Activated T-cell treated with anti-CD3 and anti-CD28 coated beads, Interleukin-2, amount 50 U/mL, for 48 hours (primary cell): ENCODE measurements at places on chromosomes 16 and 17.

- no peak for DNase-seq
These were observed at the start of gene AATK for GRCh38 chr17:81166033-81166492. Gene AATK (minus strand): TSS chr17:81166221. CDS start chr17:81165992, 229 bp downstream.

DNA sequence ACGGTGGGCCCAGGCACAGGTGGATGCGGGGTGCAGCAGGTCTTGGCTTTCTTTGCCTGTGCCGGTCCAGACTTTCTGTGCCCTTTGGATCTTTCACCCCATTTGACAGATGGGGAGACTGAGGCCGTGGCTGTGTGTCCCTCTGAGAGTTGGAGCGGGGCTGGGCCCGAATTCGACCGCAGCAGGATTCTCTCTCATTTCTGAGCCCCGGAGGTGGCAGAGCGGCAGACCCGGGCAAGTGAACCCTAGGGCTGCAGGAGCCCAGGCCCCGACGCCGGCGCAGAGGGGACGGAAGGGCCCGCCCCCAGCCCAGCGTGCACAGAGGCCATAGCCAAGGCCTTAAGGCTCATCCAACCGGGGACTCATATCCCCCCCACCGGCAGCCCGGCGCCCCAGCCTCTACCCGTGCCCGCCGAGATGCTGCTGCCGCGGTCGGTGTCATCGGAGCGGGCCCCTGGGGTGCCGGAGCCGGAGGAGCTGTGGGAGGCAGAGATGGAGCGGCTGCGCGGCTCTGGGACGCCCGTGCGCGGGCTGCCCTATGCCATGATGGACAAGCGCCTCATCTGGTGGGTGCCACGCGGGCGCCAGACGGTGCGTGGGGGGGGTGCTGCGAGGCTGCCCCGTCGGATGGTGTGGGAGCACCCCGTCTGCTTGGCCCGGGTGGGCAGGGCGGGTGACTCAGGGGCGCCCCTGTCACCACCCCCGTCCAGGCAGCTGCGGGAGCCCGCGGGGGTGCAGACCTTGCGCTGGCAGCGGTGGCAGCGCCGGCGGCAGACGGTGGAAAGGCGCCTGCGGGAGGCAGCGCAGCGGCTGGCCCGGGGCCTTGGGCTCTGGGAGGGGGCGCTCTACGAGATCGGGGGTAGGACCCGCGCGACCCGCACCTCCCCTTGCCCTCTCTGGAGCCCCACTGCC lies 857 bp downstream of the TMC8 start:
- peak; percentile 76 for DNase-seq

- peak; percentile 35 for DNase-seq
These were observed 141.2 kb downstream of the LAT start for GRCh38 chr16:29126057-29126494.

DNA sequence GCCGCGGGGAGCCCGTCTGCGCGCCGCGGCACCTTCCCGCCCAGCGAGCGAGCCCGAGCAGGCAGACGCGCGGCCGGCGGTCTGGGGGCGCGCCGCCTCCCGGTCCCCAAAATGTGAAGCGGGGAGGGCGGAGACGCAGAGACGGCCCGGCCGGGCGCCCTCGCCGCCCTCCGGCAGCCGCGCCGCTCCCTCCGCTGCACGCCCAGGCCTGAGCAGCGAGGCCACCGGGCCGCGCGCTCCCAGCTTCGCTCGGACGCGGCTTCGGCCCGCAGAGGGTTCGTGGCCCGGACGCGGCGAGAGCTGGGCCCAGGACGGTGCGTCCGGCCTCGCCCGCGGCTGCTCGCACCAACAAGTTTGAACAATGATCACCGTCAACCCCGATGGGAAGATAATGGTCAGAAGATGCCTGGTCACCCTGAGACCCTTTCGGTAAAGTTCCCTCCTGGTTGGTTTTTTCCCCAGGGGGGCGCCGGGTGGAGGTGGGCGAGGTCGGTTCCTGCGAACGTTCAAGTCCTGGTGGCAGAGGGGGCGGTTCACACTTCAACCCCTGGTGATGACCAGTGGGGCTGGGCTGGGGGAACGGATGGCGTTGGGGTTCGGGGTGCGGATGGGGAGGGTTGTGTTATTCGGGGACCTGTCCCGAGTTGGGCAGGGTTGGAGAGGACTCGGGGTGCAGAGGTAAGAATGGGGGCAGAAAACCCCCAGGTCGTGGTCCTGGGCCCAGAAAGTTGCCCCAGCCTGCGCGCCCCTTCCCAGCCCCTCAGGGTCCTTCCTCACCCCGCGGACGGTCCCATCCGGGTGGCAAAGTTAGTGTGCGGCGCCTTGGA lies 678 bp downstream of the MGAT5B start:
- DNase-seq, result peak; percentile 27

DNA sequence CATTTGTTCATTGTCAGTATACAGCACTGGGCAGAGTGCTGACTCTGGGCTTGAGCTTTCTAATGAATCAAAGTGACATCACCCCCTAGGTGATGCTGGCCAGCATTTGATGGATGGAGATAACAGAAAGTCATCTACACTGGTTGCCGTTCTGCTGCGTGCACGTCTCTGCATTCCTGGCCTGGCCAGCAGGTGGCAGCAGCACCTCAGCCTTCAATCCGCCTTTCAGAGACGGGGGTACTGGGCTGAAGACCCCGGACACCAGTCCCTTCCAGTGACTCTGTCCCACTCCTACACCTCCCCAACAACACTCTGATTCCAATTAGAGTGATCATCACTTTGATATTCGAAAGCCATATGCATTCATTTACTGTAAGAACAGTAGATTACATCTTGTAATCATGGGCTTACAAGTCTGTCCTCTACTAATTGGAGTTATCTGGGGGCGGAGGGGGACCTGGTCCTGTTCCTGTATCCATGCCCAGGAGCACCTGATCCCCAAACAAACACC lies 6.0 kb downstream of the CPSF4L start:
- peak; percentile 76 for DNase-seq

- DNase-seq, result no peak
These were observed 28.1 kb downstream of the SERPINF1 start for GRCh38 chr17:1789936-1790335.

DNA sequence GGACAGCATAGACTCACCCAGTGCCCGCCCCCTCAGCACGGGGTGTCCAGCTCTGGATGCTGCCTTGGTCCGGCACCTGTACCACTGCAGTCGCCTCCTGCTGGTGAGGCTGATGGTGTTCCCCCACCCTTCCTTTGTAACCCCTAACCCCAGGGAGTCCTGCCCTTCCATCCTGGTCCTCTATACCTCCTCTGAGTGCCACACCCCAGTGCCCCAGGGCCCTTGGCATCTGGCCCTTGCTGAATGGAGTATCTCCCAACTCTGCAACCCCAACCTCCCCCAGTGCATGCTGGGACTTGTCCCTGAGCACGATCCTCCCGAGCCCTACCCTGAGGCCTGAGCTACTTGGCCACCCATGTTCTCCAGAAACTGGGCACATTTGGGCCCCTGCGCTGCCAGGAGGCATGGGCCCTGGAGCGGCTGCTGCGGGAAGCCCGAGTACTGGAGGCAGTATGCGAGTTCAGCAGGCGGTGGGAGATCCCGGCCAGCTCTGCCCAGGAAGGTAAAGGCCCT lies 15.8 kb downstream of the RIPOR1 start:
- no peak for DNase-seq

DNA sequence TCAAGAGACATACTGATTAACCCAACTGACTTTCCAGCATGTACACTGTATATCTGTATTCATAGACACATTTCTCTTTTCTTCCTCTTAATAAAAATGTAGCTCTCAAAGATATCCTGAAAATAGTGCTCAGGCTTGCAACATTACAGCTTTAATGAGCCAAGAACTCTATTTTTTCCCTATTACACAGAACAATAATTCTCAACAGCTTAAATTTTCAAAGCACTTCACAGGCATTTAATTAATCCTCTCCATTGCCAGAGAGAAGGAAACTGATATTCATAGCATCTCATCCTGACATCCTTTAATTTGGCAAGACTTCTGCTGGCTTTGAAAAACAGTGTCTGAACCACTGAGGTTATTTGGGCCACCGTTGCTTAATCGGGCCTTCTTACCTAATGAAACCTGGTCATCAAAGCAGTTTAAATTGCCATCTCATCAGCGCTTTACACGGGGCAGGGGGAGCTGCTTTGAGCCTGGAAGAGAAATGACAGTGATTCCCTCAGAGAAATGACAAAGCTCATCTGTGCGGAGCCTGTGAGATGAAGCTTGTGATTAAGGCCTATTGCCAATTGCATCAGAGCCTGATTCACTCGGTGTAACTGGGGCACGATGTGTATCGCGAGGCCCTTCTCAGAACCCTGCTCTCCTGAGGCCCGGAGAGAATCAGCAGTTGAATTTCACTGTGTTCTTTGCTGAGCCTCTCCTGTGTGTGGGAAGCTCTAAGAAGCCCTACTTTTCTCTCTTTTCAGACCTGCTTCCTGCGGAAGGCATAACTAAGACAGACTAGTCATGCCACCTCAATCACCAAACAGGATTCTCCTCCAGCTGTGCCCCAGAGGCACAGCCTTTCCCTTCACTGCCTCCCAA lies 8.5 kb upstream of the SIAH1 start:
- no peak for DNase-seq

GRCh38 chr17:59826706-59827453 lies 65.9 kb downstream of the TUBD1 start:
- peak; percentile 48 for DNase-seq

DNA sequence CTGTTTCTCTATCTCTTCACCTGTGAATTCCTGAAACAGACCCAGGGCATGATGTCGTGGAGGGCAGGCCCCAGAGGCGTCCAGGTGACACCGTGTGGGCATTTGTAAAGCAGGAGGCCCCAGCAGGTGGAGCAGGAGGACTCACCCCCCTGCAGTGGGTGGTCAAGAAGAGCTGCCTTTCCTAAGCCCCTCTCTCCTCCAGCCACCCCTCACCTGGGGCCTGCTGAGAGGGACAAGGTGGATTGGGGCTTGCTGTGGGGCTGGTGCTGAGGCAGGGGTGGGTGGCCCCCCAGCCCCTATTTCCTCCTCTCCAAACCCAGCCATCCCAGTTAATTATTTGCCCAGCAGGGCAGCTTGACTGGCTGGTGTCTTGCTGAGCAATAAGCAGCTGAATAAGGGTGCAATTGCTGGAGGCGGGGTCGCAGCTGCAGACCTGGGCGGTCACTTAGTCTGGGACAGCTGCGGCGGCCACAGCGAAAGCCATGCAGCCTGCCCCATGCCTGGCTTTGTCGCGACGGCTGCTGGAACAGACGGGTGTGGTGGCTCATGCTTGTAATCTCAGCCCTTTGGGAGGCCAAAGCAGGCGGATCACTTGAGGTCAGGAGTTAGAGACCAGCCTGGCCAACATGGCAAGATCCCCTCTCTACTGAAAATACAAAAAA lies 56.4 kb downstream of the JPH3 start:
- no peak for DNase-seq

GRCh38 chr16:89458967-89459366 lies 31.4 kb downstream of the ANKRD11 start:
- DNase-seq, result no peak

DNA sequence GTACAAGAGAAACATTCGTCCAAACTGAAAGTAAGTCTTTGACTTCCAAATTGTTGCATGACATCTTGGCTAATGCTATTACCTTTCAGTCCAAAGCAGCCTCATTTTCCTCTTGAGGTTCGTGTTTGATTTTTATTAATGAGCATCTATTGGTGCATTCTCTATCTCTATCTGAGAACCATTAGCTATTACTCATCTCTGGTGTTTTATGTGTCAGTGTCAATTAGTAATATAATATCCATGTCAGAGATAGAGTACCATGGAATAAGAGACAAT lies 388.1 kb upstream of the GOT2 start:
- DNase-seq, result no peak

DNA sequence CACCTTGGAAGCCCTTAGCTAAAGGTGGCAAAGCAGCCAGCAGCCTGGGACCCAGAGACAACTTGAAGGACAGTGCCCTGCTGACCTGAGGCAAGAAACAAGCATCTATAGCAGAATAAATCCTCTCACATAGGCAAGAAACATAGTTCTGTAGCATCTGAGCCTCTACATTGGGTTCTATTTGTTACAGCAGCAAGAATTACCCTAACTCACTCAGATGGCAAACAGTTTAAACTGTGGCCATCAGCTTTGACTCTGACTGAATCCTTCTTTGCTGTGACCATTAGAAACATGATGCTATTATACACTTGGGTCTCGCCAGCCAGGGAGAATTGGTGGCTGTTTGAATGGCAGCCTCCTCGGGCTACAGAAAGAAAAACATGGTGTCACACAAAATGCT lies 53.1 kb upstream of the CCL1 start:
- no peak for DNase-seq

DNA sequence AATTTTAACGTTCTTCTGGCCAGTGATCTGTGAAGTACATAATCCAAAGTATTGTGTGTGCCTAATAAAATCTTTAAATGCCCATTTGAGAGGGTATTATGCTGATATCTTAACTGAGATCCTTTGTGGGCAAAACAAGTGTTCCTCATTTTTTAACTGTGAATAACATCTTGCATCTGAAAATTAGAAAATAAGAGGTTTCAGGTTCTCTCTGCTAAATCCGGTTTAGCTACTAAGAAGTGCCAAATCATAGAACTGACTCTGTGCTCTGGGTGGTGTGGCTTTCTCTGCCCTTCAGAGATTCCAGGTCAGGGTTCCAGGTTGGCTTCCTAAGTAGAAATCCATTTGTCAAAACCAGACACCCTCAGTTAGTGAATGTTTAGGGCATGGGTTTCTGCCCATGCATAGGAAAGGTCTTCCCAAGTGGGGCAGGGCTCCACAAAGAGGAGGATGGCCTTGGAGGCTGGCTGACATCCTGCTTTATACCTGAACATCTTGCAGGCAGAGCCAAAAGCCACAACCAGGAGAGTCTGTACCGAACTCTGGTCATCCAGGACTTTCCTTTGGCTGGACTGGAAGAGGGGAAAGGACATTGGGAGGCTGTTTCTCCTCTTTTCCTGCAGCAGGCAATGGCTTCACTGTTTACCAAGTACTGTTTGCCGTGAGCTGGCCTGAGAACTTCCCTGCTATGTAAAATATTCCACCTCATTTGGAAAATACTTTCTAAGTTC lies 8.5 kb downstream of the ALDH3A2 start:
- no peak for DNase-seq

- DNase-seq, result no peak
These were observed 78.8 kb downstream of the RMI2 start for GRCh38 chr16:11424118-11424460.

DNA sequence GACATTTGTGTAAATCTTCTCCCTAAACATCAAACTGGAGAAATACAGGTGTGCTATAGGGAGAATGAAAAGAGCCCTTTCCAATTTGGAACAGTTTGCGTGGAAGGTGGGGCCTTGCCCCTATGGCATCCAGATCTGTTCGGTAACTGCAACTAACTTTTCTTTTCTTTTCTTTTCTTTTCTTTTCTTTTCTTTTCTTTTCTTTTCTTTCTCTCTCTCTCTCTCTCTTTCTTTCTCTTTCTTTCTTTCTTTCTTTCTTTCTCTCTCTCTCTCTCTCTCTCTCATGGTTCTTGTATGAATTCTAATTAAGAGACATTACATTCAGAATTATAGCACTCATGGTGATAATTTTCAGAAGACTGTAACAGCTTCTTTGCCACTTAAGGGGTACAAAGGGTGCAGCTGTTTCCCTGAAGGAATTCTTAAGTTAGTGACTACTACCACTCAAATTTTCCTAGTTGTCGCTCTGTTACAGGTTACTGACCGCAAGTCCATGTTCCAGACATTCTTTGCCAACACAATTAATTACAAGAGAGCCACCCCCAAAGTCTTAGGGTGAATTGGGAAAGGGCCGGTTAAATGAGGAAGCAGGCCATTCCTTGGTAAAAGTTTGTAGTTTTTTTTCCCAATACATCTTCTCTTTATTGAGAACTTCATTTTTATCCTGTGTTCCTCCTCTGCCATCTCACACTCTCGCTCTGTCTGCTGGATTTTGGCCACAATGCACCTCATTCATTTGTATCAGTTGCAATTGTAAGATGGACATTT lies 69.8 kb downstream of the KSR1 start:
- DNase-seq, result no peak

- DNase-seq, result no peak
These were observed 240.4 kb upstream of the TNRC6C start for GRCh38 chr17:77717941-77718668.

- no peak for DNase-seq
These were observed 18.2 kb upstream of the HS3ST3B1 start for GRCh38 chr17:14282726-14283125.
